ENCODE measurements at places on chromosomes 16 and 17.

GRCh38 chr16:61366006-61366405, 670.2 kb downstream of the CDH8 start:
- DNase-seq: no peak

- peak; percentile 48 for DNase-seq
Observed at GRCh38 chr16:13453938-13454553, 465.9 kb upstream of the ERCC4 start.

- no peak for DNase-seq
Observed at GRCh38 chr17:75345514-75346167, 56.4 kb upstream of the SLC25A19 start.

DNA sequence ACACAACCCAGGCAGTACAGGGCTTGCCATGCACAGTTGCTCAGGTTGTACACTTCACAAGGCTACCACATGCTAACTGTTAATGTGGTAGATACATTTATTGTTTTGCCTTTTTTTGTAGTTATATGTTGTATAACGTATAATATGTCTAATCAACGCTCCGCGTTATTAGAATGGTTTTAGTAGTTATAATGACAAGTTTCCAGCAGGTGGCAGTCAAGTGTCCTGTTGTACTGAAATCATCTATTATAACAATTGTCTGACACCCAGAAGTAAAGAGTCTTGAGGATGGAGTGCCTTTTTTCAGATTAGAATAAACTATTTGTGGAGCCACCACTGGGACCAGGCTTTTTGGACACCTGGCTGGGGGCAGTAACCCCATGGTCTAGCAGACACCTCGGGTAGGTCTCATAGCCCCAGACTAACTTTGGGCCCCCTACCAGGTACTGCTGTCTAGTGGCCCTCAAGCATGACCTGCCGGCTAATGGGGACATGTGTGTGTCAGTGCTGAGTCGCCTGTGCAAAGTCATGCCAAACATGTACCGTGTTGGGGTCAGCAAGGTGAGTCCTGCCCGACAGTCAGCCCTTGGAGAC, 32.8 kb downstream of the MYO15A start:
- DNase-seq: peak; percentile 55

- peak; percentile 96 for DNase-seq
Observed at GRCh38 chr17:79993390-79994227, 42.1 kb downstream of the TBC1D16 start.

DNA sequence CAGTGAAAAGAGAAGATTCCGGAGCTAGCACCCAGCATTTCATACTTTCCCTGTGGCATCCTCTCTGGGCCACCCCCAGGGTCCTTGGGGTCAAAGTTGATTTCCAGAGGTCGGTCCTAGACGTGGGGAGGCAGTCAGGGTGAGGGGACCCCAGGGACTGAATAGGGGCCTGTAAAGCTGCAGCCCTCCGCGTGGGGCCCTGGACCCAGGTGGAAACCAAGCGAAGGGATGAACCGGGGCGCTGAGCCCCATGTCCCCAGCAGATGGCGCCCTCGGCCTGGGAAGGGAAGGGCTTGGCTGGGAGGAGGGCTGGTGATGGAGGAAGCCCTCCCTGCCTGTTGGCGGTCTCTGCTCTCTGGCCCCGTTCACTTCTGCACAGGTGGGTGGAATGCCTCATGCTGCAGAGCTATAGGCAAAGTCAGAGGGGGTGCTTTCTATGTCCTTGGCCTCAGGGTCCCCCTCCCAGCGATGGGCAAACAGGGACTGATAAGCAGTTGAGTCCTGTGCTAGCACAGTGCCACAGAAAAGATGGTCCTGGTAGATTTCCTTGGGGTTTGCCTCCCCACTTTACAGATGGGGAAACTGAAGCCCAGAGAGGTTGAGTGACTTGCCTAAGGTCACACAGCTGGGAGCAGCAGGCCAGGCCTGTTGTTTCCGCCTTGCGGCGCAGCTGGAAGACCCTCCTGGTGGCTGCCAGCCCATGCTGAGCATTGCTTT, 163.4 kb upstream of the CIBAR2 start:
- DNase-seq: peak; percentile 54

GRCh38 chr17:31653691-31654090, 205.4 kb downstream of the COPRS start:
- peak; percentile 31 for DNase-seq

- DNase-seq: no peak
Observed at GRCh38 chr16:87126403-87127025, 190.7 kb downstream of the C16orf95 start.

DNA sequence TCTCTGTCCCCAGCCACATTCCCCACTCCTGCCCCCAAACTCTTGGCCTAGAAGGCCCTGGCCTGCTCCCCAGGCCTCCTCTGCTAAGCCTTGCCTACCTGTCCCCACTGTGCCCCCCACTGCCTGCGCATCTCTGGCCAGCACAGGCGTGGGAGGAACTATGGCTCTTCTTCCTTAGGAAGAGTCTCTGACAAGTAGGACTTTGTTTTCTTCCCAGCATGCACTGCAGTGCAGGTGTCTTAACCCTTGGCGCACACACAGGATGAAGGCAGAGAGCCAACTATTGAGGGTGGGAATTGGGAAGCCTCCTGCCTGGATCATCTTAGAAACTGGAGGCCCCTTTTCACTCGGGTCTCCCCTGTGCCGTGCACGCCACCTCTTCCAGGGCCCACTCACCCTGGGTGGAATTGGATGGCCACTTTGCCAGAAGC, 3.6 kb downstream of the AMDHD2 start:
- no peak for DNase-seq

DNA sequence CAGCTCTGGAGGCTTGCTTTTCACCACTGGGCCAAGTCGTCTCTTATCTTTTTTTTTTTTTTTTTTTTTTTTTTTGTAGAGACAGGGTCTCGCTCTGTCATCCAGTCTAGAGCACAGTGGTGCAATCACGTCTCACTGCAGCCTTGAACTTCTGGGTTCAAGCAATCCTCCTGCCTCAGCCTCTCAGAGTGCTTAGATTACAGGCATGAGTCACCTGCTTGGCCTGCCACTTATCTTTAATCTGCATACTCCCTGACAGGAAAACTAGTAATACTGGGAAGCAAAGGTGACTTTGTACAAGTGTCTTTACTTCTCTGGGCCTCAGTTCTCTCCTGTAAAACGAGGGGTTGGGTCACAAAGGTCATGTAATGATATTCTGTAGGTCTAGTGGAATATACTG, 15.0 kb downstream of the NTN1 start:
- DNase-seq: no peak

DNA sequence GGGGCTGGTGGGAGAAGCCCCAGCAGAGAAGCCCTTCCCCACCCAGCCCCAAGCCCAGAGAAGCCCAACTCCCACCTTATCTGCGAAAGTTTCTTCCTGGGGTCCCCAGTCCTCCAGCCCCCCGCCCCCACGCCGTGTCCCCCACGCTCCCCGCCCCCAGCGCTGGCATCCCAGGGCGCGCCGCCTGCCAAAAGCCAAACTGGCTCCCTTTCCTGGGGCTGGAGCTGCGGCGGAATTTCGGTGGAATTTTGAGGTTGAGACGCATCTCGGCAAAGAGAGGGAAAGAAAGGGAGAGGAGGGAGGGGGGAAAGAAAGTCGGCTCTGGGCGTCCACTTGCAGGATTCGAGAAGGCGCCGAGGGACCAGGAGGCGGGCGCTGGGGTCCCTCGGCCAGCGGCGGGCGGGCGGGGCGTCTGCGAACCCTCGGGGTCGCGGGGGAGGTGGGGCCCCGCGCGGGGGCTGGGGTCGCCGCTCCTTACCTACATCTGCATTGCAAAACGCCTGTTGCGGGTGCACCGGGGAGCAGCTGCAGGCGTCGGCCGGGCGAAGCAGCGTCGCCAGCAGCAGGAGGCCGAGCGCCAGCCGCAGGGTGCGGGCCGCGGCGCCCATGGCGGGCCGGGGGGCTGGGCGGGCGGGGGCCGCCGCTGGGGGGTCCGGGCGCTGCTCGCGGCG, 571 bp downstream of the TIMP2 start:
- peak; percentile 47 for DNase-seq

Measured in fibroblast of upper back skin (primary cell).